ENCODE measurements at places on chromosomes 3 and 15.

GRCh38 chr3:110400315-110400714, 671.3 kb upstream of the NECTIN3 start:
- DNase-seq, result no peak

DNA sequence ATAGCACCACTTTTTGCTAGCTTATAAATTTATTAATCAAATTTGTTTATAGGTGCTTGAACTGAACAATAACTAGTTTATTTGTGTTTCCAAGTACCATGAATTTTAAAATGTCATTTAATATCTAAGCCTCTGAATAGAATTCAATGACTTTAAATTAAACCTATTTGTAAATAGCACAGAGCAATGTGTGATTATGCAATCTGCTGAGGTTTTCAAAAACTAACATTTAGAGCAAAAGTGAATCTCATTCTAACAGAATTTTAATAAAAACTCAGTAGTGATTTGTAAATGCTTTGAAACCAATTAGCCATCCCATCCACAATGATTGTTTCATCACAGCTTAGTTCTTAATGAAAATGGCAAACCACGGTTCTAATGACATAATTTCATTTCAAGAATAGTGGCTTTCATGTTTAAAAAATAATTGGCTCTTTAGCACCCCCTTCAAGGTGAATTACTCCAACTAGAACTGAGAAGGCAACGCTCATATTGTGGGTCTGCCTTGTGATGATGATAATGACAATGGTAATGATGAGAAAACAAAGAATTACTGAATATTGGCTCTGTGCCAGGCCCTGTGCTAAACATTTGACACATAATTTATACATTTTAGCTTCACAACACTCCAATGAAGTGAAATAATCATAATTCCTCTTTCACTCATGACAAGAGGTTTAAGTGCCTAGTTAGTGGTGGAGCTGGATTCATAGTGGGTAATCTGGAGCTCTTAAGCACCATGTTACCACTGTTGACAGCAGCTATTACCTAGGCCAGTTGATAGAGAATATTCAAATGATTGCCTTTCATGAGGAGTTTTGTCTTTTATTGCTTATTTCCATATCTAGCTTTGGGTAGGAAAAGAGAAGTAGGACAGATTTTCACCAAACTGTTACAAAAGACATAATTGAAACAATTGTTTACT, 145.7 kb downstream of the RBMS3 start:
- DNase-seq, result no peak

- DNase-seq, result peak; percentile 5
Measured at GRCh38 chr3:151837057-151837456, 23.1 kb downstream of the AADAC start.

GRCh38 chr3:65194744-65195143, 506.9 kb upstream of the ADAMTS9 start:
- DNase-seq, result no peak

DNA sequence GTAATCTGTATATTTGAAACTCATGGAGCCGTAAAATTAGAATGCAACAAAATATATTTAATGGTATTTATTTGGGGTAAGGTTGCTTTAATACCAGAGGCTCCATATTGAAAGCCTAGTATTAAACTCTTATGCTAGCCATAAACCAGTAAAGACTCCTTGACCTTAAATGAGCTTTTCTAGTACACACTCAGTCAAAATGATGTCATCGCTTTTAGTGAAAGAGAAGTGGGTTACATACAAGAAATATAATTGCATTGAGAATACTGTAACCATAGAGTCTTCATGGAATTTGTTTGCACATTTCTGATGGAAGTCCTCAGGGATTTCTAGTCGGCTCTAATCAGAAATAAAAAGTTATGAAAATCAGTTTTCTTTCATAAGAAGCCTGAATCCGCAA, 757.6 kb downstream of the GBE1 start:
- DNase-seq, result no peak

DNA sequence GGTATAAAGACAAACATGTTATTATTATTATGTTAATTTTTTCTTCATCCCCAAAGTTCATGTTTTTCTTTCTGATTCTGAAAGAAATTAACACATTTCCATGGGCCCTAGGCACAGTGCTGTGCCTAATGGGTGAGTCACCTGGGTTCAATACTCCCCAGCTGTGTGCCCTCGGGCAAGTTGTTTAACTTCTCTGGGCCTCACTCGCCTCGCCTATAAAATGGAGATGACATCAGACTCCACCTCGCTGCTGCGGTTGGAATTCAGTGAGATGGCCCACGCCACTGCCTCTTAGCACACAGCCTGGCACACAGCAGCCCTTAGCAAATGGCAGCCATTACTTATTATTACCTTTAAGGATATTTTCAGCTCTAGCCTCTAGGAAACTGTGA, 22.6 kb downstream of the DNASE1L3 start:
- no peak for DNase-seq

GRCh38 chr15:57203906-57204305, 172.4 kb upstream of the CGNL1 start:
- DNase-seq, result no peak

DNA sequence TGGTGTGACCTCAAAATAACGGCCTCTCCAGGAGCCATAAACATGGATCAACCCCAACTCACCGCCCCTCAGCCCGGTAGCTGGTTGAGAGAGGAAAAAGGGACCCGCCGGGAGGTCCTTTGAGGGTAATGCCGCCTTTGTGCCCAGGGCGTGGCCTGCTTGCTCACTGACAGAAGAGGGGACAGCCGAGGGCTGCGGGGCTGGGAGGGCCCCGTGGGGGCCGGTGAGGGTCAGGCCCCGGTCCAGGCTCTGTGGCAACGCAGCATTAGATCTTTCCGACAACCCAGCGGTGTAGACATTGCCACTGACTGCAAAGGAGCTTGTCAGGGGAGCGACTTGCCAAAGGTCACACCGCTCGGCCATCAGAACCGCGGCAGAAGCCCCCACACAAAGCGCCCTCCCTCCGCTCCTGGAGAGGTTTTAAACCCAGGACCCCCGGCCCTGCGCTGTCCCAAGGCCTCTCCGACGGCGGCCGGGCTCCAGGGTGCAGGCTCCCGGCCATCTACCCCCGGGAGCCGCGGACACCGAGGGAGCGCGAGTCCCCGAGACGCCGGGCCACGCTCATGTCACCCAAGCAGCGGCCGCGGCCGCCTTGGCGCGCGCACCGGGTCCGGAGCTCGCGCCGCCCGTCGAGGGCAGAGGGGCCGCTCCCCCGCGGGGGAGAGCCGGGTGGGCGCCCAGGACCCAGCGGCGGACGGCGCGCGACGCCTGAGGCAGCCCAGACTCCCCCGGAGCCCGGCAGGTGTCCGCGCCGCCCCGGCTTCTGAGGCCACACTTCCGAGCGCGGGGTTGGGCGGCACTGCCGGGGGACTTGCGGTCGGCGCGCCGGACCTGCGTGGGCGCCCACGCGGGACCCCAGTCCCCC, 975 bp downstream of the PCSK6 start:
- peak; percentile 63 for DNase-seq

- DNase-seq, result no peak
Measured at GRCh38 chr3:49013738-49014660, 4.4 kb downstream of the DALRD3 start.

DNA sequence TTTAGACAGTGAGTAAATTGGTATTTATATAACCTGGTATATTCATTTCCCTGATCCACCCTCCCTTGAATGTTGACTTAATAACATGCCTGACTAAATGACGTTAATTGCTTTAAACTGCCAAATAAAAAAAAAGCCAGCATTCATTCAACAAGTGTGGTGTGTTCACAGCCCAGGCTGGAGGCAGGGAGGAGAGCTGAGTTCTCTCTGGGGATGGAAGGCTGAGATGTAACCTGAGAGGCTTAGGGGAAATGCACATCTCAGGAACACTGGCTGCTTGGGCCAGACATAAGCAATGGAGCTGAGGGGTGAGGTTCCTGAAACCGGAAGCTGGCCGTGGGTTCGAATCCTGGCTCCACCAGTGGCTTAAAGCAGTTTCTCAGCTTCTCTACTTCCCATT, 17.3 kb downstream of the CACNA2D3 start:
- no peak for DNase-seq

GRCh38 chr3:54574906-54575617, 352.8 kb downstream of the LRTM1 start:
- no peak for DNase-seq

DNA sequence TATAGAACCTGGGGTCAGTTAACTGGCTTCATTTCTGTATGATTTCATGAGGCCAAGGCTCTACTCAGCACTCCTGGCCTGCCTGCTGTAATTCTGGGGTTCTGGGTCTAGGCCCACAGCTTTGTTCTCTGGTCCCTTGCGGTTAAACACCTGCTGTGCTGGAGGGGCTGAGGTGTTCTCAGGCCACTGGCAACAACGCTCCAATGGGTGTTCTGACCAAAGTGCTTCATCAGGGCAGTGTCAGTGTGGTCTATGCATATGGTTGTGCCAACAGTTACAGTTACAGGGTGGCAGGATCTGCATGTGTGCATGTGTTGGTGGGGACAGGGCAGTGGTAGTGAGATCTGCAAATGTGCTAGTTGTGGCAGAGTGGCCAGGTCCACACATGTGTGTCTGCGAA, 64.1 kb upstream of the GMNC start:
- no peak for DNase-seq

GRCh38 chr3:31908391-31909097, 72.5 kb downstream of the OSBPL10 start:
- DNase-seq, result no peak

GRCh38 chr3:194913316-194913715, 227.6 kb downstream of the FAM43A start:
- no peak for DNase-seq

DNA sequence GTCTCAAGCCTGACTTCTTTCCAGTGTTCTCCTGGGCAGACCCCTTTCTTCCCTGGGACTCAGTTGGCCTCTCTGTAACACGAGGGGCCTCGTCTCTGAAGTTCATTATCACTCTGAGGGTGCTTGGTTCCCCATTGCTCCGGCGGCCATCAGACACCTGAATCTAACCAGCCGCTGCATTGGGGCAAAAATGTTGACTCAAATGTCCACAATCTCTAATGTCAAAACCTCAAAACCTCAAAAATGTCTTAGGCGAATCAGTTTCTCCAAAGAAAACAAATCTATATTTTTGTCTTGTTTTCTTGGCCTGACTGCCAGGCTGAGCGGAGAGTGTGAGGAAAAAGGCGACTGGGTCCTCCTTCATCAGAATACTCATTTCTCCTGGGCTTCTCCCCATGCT, 220.7 kb downstream of the VPS13C start:
- DNase-seq, result no peak

DNA sequence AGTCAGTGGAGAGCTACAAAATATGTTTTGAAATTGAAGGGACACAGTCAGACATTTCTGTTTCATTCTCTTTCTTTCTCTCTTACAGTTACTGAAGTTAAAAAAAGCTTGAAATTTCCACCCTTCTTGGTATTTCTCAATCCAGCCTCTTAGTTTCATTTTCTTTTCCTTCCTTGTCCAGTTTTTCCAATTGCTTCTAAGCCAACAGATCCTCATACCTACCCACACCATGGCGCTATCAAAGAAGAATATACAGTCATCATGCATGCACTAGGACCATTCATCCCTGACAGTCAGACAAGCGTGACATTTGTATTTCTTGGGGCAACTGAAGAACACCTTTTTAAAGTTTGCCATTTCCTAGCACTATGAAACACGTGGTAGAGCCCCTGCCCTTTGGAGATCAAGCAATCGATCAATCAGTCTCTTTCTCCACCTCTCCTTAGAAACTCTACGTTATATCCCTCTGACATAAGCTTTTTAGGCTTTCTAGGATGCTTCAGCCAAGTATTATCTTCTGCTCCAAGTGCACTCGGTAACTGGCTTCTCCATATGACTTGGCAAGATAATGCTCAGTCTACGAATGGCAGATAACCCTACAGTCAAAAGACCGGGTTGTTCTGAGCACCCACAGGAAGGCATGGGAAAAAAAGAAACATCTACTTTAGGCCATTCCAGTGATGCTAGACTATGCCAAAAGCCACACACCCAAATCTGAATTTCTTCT, 65.4 kb downstream of the FBN1 start:
- DNase-seq, result no peak

DNA sequence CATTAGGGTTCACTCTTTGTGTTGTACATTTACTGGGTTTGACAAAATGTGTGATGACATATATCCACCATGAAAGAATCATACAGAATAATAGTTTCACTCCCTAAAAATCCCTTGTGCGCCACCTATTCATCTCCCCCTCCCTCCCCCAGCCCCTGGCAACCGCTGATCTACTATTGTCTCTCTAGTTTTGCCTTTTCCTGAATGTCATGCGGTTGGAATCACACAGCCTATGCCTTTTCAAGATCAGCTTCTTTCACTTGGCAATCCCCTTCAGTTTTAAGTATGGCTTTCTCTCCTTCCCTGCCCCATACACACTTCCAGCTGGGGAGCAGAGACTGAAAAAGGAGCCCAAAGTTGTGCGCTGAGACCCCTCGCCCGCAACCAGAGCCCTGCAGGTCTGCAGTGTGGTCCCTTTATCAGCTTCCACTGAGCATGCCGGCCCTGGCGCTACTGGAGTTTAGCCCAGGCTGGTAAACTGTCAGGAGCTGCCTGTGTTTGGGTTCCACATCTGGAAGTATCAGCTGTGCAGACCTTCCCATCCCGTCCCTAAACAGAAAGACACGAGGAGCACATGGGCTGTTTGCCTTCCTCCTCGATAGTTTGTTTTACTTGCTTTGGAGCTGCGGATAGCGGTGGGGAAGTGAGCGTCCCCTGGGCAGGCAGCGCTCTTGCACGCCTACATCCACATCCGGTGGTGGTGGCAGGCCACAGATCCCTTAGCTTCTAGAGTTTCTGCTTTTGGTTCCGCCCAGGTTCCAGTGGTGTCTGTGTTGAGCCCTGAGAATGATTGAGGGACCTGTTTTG, 12.3 kb downstream of the BOC start:
- DNase-seq, result no peak

- DNase-seq, result no peak
Measured at GRCh38 chr3:106797461-106797860, 579.8 kb upstream of the CCDC54 start.

GRCh38 chr3:50567011-50567385, 549 bp downstream of the C3orf18 start:
- no peak for DNase-seq

- no peak for DNase-seq
Measured at GRCh38 chr3:31182661-31183060, 288.2 kb upstream of the GADL1 start.

DNA sequence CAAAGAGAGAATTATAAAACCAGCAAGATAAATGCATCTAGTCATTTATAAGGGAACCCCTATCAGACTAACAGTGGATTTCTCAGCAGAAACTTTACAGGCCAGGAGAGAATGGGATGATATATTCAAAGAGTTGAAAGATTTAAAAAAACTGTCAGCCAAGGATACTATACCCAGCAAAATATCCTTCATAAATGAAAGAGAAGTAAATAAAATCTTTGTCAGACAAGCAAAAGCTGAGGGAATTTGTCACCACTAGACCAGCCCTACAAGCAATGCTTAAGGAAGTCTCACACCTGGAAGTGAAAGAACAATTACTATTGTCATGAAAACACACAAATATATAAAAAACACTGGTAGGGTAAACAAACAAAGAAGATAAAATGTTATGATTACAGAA, 113.4 kb upstream of the FAM3D start:
- DNase-seq, result no peak

GRCh38 chr3:99644746-99645145, 6.4 kb downstream of the COL8A1 start:
- no peak for DNase-seq
